ENCODE measurements at places on chromosomes 11 and 22. TPM values are rescaled to one million over a fixed set of nuclear protein-coding genes. Genes with fewer than 3 reads are reported as not detected.

Gene NLRP14
- 0.06 TPM for total RNA-seq

Gene OR4D11
- not detected for total RNA-seq

Gene NPAS4
- 1.5 TPM for total RNA-seq

Gene LBHD1
- 7.7 TPM for total RNA-seq

Gene SHISAL1
- 3.8 TPM for total RNA-seq

Gene DRD4
- total RNA-seq, result 2.6 TPM
